ENCODE measurements at places on chromosomes 7 and 10. TPM values are rescaled to one million over a fixed set of nuclear protein-coding genes. Genes with fewer than 3 reads are reported as not detected.

Gene OPN1SW
- not detected for polyA plus RNA-seq

Gene ZNF138
- polyA plus RNA-seq: 23.2 TPM

Gene CFTR
- not detected for polyA plus RNA-seq

Gene LEP
- not detected for polyA plus RNA-seq

Gene LRIT1
- polyA plus RNA-seq: not detected

Gene PRTFDC1
- 9.1 TPM for polyA plus RNA-seq

Gene KLF14
- not detected for polyA plus RNA-seq

Gene WIPF3
- polyA plus RNA-seq: 1.0 TPM

Measured in K562 (cell line).